Kidney epithelial cell (primary cell): ENCODE measurements at places on chromosomes 6 and 20.

GRCh38 chr6:102026649-102027048 lies 633.1 kb downstream of the GRIK2 start:
- DNase-seq: no peak

GRCh38 chr6:21438986-21439352 lies 154.6 kb upstream of the SOX4 start:
- no peak for DNase-seq

- DNase-seq: no peak
Observed at GRCh38 chr6:137775720-137776119, 91.3 kb upstream of the TNFAIP3 start.

DNA sequence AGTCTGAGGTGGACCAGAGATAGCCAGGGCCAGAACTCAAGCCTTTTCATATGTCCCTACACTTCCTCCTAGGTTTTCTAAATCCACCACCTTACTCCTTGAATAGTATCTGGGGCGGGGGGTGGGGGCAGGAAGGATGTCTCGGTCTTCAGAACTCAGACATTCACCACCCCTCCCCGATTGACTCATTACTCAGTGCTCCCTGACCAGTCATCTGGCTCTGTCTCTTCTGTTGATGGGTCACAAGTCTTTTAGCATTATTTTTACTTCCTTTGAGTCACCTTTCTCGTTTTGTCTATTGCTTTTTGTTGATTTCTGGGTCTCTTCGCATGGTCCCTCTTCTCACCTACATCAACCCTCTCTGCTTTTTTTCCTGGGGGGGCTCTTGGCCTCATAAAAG lies 23.3 kb downstream of the NOX3 start:
- no peak for DNase-seq

DNA sequence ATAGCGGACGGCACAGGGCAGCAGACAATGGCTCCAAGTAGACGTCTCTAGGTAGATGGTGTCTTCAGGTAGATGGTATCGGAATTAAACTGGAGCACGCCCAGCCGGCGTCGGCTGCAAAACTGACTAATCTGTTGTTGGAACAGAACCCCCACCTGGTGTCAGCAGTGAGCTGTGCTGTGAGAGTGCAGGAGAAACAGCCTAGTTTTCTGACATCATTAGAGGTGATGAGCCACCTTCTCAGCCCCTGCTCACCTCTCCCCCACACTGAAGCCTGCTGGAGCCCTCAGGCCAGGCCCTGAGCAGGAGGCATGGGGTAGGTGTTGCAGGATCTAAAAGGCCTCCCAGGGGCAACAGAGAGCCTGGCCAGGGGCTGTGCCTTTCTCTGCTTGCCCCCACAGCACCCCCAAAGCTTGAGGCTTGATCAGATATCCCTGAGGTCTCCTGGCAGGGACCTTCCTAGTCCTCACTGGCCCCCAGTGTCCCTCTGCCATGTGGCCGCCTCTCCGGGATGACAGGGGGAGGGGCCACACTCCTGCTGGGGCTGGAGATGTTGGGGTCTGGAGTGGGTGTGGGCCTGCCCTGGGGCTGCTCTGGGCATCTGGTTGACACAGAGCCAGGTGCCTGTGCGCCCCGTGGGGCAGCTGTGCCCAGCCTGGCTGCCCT lies 6.9 kb upstream of the HELZ2 start:
- DNase-seq: peak; percentile 32
